ENCODE measurements at places on chromosomes 16 and 17.

GRCh38 chr17:77563439-77564102 lies 394.9 kb upstream of the TNRC6C start:
- no peak for DNase-seq

GRCh38 chr16:2212362-2213324 lies 2.0 kb upstream of the BRICD5 start:
- DNase-seq, result no peak

DNA sequence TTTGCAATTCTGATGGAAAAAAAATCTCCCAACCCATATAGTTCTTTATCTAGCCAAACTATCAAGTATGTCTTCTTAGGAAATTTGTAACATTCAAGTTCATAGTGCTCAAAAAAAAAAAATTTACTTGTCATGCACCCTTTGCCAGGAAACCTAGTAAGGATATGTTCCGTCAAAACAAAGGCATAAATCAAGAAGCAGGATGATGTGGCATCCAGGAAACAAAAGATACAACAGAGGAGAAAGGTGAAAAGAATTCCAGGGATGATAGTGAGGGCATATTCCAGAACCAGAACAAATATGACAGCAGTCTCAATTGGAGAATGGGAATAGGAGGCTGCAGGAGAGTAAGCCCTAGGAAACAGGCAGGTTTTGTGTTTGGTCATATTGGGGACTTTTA lies 104.6 kb downstream of the SPAG9 start:
- DNase-seq, result no peak

GRCh38 chr17:57107498-57108101 lies 22.6 kb downstream of the AKAP1 start:
- DNase-seq, result no peak

DNA sequence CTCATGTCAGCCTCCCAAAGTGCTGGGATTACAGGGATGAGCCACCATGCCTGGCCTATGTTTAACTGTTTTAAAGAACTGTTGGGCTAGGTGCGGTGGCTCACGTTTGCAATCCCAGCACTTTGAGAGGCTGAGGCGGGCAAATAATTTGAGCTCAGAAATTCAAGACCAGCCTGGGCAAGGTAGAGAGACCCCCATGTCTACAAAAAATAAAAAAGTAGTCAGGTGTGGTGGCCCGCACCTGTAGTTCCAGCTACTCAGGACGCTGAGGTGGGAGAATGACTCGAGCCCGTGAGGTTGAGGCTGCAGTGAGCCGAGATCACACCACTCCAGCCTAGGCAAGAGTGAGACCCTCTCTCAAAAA lies 1.9 kb upstream of the ITGAL start:
- no peak for DNase-seq

Data from NCI-H526 (cell line).